ENCODE measurements at places on chromosomes 1 and 21.

- no peak for DNase-seq
These were observed 20.6 kb downstream of the PYHIN1 start for GRCh38 chr1:158951956-158952355.

GRCh38 chr1:233211595-233211994, 83.9 kb downstream of the PCNX2 start:
- no peak for DNase-seq

DNA sequence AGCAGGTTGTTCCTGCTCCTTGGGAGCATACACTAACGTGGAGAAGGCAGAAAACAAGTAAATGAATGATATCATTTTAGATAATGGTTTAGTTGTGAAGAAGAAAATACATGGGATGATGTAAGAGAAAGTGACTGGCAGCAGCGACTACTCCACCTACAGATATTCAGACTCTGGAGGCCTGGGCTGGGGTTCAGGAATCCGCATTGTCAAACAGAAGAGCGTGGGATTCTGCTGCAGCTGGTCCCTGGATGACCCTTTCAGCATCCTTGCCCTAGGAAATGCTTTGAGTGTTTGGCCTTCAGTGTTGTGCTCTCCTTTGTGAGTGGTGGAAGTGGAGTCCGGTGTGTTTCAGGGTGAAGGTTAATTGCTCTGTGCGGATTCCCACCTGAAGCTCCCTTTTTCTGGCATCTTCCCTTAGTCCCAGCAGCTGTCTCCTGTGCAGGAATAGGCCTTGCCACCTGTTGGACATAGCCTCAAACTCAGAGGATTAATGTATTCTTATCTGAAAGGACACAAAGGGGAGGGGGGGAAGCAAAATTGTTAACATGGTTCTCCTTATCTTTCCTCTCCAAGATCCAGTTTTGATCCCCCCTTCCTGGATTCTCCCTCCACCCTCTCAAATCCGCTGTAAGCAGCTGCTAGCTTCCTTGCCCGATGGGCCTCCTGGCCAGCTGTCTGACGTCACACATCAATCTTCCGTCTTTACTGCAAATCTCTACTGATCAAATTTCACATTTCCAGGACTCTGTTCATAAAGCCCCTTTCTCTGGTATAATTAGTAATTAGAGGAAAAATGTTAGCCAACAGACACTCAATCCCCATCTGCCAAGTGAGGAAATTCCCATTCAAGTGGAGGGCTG, 68.3 kb upstream of the SPAG17 start:
- no peak for DNase-seq

DNA sequence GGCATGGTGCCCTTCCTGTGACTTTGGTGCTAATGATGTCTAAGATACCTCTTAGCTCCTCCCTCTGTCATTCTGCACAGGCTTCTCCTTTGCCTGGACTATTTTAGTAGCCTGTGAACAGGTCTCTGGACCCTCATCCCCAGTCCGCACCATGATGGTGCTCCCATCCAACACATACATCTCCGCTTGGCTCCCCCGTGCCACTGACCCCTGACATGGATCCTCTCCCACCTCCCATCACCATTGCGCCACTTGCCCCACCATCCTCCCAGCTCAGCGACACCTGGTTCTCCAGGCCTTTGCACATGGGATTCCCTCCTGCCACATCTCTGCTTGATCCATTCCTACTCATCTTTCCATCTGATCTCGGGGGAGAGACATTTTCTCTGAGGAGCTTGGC, 33.9 kb downstream of the RUNX3 start:
- no peak for DNase-seq

GRCh38 chr1:166822385-166822784, 16.9 kb upstream of the POGK start:
- no peak for DNase-seq

DNA sequence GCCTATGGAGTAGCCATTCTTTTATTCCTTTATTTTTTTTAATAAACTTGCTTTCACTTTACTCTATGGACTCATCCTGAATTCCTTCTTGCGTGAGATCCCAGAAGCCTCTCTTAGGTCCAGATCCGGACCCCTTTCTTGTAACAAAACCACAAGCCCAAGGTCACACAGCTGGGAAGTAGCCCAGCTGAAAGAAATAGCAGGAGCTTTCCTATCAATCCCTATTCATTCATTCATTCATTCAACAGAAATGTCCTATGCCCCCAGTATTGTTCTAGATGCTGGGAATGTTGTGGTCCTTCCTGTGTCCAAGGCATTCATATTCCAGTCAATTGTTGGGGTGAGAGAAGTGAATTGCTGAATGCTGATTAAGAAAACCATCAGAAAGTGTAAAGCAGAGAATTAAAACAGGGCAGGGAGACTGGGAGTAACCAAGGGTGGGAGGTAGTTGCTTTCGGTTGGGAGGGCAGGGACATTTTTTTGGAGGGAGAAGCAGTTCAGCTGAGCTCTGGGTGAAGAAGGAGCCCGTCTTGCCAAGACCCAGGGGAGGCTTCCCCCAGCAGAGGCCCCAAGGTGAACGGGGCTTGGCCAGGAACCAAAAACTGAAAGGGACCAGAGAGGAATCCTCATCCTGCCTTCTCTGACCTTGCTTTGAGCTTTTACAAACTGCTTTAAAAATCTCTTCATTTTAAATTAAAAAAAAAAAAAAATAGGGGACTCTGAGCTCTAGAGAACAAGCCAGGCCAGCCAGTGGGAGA, 10.8 kb downstream of the PLA2G2D start:
- no peak for DNase-seq

GRCh38 chr1:165842671-165843129, 15.3 kb downstream of the UCK2 start:
- no peak for DNase-seq

- DNase-seq: no peak
These were observed 3.3 kb upstream of the EPHA2 start for GRCh38 chr1:16158993-16159831.

- DNase-seq: no peak
These were observed 19.3 kb upstream of the LSS start for GRCh38 chr21:46247699-46248421.

DNA sequence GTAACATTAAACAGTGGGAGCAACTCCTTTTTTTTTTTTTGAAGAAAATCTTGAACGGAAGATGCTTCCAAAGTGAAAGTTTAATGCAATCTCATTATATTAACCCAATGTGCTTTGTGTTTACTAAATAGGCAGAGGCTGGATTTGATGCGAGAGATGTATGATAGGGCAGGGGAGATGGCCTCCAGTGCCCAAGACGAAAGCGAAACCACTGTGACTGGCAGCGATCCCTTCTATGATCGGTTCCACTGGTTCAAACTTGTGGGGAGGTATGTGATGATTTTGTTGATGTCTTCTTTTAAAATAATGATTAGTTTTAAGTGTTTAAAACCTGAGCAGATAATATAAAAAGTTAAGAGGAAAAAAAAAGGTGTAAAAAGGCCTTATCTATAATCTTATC, 74.2 kb upstream of the PGD start:
- DNase-seq: no peak

- DNase-seq: no peak
These were observed 18.5 kb downstream of the KCNN3 start for GRCh38 chr1:154851392-154852177.

GRCh38 chr1:41823471-41823870, 95.3 kb downstream of the HIVEP3 start:
- no peak for DNase-seq

DNA sequence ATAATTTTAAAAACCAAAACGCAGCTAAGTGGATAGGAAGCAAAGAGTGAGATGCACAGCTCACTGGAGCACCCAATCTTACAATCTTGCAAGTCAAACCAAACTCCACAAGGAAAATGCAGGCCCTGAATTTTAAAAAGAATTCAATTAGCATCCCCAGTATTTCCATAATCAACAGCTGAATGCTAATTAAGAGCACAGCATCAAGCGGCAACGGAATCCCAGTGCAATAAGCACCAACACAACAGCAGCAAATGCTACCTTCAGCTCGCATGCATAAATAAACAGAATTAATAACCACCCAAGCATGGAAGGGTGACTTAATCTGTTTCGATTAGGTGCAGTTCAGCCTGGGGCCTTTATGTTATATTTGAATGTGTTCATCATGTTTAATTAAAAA, 142.9 kb downstream of the SLC45A1 start:
- DNase-seq: no peak
